Motor neuron (in vitro differentiated cells): ENCODE measurements at places on chromosomes 12 and 14. TPM values are rescaled to one million over a fixed set of nuclear protein-coding genes. Genes with fewer than 3 reads are reported as not detected.

DNA sequence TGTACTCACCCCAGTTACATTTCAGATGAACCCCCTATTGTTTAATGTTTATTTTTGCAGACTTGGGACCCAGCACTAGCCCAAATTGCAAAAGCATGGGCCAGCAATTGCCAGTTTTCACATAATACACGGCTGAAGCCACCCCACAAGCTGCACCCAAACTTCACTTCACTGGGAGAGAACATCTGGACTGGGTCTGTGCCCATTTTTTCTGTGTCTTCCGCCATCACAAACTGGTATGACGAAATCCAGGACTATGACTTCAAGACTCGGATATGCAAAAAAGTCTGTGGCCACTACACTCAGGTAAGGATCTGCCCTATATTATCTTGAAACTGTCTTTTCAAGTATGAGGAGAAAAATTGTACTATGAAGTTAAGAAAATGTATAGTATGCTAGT lies 1.2 kb downstream of the GLIPR1 start:
- ATAC-seq: no peak

GRCh38 chr14:80275208-80275850 lies 64.0 kb upstream of the DIO2 start:
- ATAC-seq: no peak

DNA sequence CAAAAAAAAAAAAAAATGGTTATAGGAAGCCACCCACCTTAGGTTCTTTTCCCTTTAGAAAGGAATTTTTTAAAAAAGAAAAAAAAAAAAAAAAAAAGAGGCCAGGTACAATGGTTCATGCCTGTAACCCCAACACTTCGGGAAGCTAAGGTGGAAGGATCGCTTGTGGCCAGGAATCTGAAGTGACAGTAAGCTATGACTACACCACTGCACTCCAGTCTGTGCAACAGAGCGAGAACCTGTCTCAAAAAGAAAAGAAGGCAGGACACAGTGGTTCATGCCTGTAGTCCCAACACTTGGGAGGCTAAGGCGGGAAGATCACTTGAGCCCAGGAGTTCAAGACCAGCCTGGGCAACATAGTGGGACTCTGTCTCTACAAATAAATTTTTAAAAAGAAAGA lies 36.0 kb downstream of the SPTLC2 start:
- ATAC-seq: no peak

DNA sequence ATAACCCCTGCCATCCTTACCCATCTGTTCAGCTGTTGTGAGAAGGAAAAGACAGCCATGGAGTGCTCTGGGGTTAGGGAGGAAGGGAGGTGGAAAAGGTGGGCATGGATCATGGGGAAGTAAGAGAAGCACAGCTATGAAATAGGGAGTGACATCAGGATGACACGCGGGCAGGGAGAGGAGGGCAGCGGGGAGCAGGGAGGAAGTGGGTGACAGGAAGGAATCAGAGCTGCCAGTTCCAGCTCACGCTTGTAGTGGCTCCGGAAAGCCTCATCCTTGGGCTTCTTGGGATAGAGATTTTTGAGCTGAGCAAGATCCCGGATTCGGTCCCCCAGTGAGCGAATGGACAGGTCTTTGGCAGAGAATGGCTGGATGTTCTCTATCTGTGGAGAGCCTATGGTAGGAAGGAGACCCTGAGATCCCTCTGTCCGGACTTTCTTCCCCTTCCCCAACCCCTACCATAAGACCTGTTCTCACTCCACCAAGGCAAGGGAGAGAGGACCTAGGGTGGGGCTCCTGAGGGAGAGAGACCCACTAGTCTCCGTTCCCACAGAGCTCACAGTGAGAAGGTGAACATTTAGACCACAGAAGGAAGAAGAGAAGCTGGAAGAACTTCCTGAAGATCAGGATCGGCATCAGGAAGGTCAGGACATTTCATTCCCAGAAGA lies 10.3 kb downstream of the NAB2 start:
- ATAC-seq: no peak

FAM90A1 gene
- total RNA-seq: 0.93 and 1.8 TPM in 2 replicates

FGF23 gene
- 0.14 and 0.21 TPM in 2 replicates for total RNA-seq
